ENCODE measurements at places on chromosomes 1 and 21.

GRCh38 chr1:32998064-32998463 is 33.5 kb upstream of the RNF19B start:
- DNase-seq, result no peak

- DNase-seq, result no peak
Observed at GRCh38 chr1:3511856-3512255, 57.4 kb downstream of the ARHGEF16 start.

GRCh38 chr1:151311589-151312331 is 15.5 kb downstream of the PI4KB start:
- DNase-seq, result peak; percentile 57

DNA sequence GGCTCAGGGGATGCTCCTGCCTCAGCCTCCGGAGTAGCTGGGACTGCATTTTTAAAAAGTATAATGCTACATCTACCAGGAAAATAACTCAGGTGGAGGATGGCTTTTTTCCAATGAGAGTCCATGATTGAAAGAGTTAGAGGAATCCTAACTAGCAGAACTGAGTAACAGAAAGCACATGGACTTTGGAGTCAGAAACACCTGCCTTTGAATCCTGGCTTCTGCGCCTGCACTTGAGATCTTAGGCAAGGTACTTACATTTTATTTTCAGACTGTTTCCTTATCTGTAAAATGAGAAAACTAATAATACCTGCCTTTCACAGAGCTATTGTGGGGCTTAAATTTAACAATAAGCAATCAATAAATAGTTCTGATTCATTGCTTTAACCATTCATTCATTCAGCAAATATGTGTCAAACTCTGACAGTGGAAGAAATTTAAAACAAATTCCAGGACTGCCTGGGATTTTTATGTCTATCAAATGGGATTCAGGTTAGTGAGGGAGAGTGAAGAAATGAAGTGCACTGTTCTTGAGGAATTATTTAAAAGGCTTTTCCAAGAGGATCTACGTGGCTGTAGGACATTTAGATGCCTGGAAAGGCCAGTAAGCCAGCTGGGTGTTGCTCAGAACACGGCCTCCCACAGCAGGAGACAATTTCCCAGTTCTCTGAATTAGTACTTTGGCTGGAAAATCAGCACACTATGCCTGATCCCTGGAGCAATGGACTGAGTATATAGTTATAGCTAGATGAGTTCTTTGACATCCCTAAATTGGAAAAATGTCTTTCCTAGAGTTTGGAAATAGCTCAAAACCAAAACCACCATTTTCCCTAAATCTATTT is 12.8 kb upstream of the LBR start:
- no peak for DNase-seq

GRCh38 chr1:156113282-156113950 is 1.1 kb upstream of the LMNA start:
- no peak for DNase-seq

DNA sequence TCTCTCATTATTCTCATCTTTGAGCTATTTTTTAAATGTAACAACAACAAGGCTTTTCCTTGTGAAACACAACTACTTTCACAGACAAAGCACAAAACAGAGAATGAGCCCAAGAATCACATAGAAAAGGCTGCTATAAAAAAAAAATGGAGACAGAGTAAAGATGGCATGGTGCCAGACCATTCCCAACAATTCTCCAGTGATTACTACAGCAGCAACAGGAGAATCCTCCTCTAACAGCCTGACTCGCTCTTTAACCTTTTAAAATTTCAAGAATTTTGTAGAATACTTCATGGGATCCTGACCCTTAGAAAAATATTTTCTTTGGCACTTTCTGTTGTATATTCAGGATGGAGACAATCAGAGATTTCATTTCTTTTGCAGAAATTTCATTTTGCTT is 3.8 kb upstream of the BCAS2 start:
- DNase-seq, result no peak

GRCh38 chr21:14922980-14923379 is 141.8 kb downstream of the NRIP1 start:
- no peak for DNase-seq

DNA sequence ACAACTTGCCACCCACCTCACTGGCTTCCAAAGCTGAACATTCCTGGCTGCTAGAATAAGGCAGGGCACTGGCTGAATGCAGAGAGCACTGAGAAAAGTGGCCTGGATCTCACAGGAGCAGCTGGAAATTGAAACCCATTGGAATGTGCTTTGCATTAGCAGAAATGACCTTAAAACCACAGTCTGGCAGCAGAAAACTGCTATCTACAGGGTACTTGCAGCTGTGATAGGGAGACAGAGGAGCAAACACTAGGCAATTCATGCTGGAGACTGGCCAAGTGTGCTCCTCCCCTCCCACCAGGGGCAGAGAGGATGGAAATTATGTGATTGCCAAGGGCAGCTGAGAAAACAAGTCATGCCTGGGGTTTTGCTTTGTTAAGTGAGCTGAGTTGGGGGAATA is 47.2 kb downstream of the HSD3B1 start:
- DNase-seq, result no peak

DNA sequence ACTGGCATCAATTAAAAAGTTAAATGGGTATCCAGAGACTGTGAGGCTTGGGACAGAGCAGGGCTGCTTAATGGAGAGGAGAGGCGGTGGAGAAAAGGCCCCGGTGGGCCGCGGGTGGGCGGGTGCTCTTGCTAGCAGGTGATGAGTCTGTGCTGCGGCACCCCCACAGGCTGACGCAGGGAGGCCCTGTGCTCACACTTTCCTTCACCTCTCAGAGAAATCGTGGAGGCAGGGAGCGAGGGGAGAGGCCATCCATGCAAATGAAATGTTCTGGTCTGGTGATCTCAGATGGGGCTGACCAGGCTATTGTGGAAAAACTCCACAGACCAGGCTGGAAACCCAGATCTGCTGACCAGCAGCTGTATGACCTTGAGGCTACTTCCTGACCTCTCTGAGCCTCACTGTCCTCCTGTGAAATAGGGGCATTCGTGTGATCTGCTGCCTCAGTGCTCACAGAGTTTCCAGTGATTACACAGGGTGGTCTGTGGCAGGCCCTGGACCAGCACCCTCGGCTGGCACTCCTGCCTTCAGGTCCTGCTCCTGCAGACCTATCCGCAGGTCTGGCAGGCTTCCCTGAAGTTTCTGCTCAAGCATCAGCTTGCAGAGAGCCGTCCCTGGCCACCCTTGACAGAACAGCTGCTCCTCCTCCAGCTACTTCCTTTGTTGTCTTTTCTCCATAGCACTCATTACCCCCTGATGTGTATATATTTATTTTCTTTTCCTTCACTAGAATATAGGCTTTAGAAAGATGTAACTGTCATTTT is 89.2 kb downstream of the BEND5 start:
- DNase-seq, result no peak

- DNase-seq, result no peak
Observed at GRCh38 chr1:161710560-161710959, 3.5 kb downstream of the FCRLA start.

DNA sequence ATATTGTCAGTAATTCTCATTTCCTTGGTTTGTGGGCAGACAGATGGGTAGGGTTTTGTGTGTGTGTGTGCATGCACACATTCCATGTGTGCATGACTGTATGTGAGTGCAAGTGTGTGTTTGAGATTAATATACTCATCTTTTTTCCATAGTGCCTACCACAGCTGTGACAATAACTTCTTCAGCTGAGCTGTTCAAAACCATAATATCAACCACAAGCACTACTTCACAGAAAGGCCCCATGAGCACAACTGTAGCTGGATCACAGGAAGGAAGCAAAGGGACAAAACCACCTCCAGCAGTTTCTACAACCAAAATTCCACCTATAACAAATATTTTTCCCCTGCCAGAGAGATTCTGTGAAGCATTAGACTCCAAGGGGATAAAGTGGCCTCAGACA is 149.3 kb downstream of the ADGRL2 start:
- no peak for DNase-seq

GRCh38 chr1:230120921-230121381 is 53.9 kb downstream of the GALNT2 start:
- no peak for DNase-seq

GRCh38 chr1:203264052-203264501 is 34.6 kb upstream of the CHIT1 start:
- no peak for DNase-seq

GRCh38 chr1:65458730-65459396 is 38.4 kb downstream of the LEPR start:
- no peak for DNase-seq

GRCh38 chr1:209400351-209401220 is 182.9 kb upstream of the CAMK1G start:
- DNase-seq, result no peak

DNA sequence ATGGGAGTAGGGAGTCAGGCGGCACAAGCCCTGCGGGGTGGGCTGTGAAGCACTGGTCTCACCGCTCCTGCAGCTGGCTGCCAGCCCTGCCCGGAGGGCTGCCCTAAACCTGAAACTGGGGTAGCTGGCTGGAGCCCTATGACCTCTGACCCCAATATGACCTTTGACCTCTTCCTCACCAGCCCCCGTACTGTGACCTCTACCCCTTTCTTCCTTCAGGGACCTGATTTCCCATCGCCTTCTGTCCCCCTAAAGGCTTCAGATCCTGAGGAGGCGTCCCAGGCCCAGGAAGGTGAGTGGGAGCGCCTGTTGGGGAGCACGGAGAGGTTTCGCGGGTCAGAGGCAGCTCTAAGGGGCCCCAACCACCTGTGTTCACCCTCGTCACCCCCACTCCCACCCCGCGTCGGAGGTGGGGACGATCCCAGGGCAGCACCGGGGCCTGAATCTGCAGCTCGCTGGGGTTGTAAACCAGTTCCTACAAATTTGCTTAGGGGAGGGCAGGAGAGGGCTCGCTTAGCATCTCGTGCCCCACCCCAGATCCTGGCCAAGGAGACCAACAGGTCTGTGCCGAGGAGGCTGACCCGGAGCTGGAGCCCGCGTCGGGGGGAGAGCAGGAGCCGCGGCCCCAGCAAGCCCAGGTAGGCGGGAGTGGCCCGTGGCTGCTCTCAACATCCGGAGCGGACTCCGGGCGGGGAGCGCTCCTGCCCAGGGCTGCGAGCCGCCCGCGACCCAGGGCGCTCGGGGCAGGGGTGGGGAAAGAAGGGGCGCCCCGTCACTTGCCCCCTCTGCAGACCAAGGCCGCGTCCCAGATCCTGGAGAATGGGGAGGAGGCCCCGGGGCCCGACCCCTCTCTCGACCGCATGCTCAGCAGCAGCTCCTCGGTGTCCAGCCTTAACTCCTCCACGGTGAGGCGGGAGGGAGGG is 7.3 kb downstream of the SYTL1 start:
- DNase-seq, result no peak

DNA sequence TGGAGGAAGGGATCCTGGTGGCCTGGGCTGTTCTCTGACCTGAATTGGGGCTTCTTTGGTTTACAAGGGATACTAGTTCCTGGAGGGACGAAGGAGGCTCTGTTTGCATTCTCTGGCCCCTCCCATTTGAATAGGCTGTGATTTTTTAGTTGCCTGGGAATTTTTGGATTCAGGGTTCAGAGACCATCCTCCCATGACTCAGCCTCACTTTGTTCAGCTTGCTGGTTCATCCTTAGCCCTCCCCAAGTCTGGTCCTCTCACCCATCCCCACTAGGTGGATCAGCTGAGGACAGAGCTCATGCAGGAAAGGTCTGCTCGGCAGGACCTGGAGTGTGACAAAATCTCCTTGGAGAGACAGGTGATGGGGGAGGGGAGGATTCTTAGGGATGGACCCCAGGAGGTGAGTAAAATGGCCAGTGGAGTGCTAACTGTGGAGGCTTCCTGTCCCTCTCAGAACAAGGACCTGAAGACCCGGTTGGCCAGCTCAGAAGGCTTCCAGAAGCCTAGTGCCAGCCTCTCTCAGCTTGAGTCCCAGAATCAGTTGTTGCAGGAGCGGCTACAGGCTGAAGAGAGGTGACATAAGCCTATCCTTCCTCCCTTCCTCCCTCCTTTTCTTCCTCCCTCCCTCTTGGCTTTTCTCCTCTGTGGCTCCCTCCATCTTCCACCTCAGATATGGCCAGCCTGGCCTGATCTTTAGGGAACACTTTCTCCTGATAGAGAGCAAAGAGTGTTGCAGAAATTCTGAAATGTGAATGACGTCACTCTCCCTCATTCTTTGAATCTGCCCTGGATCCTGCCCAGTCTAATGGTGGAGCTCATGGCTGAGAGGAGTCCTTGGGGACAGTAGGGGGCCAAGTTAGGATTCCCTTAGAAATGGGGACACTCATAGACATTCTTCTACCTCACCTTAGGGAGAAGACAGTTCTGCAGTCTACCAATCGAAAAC is 4.5 kb upstream of the TUFT1 start:
- no peak for DNase-seq

DNA sequence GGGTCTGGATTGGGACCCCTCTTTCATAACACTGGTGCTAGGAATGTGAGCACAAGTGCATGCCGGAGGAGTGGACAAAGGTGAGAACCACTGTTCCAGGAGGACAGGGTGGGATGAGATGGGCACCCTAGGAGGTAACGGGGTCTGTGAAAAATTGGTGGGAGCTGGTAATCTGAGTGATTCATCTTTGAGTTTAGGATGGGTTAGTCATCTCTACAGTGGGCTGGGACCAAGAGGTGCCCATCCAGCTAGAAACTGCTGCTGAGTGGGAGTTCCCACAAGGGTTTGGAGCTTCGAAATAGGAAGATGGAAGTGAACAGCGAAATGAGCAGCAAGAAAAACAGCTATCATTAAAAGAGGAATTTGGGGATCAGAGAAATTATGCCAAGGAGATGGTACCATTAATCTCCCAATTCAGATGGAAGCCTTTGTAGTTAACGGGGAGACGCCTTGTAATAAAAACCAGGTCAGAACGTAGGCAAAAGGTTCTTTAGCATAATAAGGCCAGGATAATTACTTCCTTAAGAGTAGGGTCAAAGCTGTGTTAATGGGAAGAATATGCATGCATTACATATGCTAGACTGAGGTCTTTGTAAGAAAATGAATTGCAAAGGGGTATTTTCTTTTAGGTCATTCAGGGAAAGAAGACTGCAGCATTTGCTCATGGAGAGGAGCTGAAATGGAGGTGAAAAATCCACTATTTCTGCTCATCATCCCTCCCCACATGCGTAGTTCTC is 55.5 kb downstream of the OLFML3 start:
- DNase-seq, result no peak

- DNase-seq, result peak; percentile 15
Observed at GRCh38 chr1:70353601-70354331, 756 bp downstream of the ANKRD13C start.

- DNase-seq, result peak; percentile 18
Observed at GRCh38 chr1:198556971-198557370, 16.5 kb upstream of the ATP6V1G3 start.

- no peak for DNase-seq
Observed at GRCh38 chr21:42350927-42351426, at the start of gene TFF2. TFF2 (minus strand) TSS chr21:42350994; CDS start chr21:42350957, 37 bp downstream.

- no peak for DNase-seq
Observed at GRCh38 chr1:62352387-62352786, 33.2 kb upstream of the KANK4 start.

- no peak for DNase-seq
Observed at GRCh38 chr1:207172321-207172720, 68.3 kb downstream of the C4BPA start.
